Stimulated activated CD8-positive, alpha-beta memory T cell treated with anti-CD3 and anti-CD28 coated beads, Interleukin-12 subunit alpha, Interleukin-12 subunit beta, amount 100 ng/mL, for 4 hours (primary cell): ENCODE measurements at places on chromosomes 4 and X.

DNA sequence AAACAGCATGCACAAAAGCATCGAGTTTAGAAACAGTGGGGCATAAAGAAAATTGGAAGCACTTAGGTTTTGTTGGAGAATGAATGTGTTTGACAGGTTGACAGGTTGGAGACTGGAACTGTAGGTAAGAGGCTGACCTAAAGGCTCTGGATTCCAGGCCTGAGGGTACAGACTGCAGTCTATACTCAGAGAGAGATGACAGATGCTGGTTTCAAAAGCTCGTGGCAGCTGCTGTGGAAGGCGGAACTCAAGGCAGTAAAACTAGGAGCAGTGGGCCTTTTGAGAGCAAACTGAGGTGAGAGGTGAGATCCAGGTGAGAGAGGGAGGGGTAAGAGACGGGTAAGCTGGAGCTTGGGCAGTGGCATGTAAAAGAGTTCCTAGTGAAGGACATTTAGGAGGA, 415.2 kb downstream of the TRIML1 start:
- DNase-seq: no peak

DNA sequence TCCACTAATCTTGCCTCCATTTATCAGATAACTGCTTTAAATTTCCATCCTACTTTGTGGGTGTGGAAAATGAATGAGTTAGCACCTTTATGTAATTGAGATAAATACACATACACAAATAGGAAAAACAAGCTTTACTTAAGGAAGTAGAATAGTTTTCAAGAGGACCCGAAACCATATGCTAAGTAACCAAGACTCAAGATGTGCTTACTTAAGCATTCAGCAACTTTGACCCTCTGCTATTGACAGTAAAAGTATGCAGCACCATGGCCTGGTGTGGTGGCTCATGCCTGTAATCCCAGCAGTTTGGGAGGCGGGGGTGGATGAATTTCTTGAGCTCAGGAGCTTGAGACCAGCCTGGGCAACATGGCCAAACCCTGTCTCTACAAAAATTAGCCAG, 29.9 kb downstream of the RNF175 start:
- DNase-seq: no peak

DNA sequence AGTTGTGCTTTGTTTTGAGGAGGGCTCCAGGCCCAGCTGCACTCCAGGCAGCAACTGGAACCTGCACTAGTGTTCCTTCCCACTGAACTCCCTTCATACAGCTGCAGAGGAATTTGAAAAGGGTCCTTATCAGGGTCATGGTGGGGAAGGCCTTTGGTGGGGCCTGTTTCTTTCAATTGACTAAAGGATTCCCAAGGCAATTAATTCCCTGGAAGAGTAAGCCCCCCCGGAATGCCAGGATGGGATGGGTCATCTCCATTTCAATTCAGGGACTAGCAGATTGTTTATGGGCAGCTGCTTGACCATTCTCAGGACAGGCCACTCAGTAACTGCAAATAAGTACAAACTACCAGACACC, 45.3 kb downstream of the TSC22D3 start:
- no peak for DNase-seq

- DNase-seq: no peak
Measured at GRCh38 chr4:170884969-170885570, 795.3 kb upstream of the AADAT start.

GRCh38 chr4:48483777-48484493, 792 bp downstream of the SLC10A4 start:
- no peak for DNase-seq

DNA sequence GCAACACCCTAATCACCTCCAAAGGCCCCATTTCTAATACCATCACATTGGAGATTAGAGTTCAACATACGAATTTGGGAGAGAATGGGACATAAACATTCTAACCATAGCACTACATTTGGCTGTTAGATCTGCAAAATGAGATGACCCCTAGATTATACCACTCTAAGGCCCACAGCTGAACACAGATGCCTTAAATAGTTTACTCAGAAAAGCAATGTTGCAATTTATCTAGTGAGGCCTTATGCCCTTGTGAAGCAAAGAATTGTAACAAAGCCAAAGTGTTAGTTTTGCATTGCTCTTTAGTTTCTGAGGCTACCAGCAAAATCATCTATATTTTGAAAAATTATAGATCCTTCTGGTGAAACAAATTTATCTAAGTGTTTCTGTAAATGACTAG, 31.6 kb upstream of the ARHGEF6 start:
- no peak for DNase-seq

DNA sequence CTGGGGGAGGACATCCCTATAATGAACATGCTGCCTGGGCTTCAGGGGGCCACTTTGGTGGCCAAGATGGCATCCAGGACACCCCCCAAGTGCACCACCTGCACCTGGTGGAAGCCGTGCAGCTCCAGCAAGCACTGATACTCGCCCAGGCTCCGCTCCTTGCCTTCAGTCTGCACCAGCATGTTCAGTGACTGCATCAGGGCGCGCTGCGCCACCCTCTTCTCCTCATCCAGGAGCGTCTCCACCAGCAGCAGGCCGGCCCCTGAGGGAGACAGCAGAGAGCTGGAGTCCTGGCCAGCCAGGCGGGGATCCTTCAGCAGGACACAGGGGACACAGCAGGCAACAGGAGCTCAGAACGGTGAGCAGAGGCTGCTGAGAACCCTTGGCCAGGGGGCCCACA, 11.3 kb upstream of the SLC25A6 start:
- no peak for DNase-seq

GRCh38 chr4:13112030-13112429, 372.1 kb downstream of the RAB28 start:
- no peak for DNase-seq

DNA sequence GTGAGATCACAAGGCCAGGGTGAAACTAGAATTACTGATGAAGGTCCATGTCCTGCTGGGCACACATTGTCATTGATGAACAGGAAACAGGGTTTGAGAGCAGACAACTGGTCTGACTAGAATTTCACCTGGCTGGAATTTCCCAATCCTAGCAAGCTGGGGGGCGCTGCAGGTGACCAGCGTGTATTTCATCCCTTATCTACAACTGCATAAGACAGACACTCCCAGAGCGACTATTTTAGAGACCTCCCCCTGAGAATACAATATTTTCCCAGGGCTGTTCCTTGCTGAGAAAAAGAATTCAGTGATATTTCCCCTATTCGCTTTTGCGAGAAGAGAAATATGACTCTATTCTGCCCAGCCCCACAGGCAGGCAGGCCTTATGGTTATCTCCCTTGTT, 432.6 kb upstream of the GALNT7 start:
- DNase-seq: no peak

- no peak for DNase-seq
Measured at GRCh38 chr4:187312299-187312698, 588.6 kb upstream of the FAT1 start.

DNA sequence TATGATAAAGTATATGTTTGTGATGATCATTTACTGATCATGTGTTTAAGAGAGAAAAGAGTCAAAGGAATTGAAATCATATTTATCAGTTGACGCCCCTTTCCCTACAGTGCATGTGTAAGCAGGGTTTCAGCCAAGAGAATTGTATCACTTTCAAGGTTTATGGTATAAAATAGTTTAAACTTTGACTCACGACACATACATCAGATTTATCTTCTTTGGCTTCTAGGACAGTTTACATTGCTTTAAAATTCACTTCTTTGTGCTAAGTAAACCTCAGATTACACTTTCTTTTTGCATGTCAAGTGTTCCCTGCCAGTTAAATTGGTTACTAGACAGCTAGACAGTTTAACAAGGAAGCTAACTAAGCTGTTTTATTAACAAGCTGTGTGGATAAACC, 86.3 kb upstream of the MYOZ2 start:
- no peak for DNase-seq

- DNase-seq: no peak
Measured at GRCh38 chr4:36439556-36439955, 158.1 kb downstream of the DTHD1 start.

DNA sequence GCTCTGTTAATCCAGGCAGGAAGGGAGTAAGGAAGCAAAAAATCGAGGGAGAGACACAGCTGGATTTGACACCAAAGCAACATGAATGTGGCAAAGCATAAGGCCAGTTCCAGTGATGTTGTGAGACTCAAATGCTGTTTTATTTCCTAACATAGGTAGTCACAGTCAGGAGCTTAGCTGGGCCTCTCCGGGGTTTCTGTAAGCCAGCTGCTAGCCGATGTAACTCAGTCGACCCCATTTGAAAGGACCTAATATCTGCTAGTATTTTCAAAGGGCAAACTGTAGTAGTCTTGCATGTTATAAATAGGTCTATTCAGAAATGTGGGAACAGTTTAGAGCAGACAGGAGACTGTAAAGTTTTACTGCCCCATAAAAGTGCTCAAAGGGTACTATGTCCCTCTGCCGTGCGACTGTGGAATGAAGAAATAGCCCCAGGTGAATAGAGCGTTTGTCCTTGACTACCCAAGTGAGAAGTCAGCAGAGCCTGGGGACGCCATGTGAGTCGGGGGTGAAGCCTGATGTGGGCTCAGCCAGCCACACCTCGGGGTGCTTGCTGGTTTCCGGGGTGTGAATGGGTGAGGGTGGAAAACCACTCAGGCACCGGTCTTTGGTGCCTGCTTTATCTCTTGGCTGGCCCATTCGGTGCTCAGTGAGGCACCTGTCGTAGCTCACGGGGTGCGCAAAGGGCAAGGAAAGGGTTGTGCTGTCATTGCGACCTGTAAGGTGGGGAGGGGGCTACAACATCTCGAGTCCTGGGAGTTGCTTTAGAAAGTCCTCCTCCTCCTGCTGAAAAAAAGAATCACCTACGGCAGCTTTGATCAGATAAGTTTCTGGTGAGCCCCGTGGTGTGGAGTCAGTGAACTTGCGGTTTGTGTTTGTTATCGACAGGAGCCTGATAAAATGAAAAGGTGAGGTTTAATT, 745 bp downstream of the TRIM2 start:
- DNase-seq: no peak

- no peak for DNase-seq
Measured at GRCh38 chrX:39808471-39808917, 289.3 kb downstream of the BCOR start.

DNA sequence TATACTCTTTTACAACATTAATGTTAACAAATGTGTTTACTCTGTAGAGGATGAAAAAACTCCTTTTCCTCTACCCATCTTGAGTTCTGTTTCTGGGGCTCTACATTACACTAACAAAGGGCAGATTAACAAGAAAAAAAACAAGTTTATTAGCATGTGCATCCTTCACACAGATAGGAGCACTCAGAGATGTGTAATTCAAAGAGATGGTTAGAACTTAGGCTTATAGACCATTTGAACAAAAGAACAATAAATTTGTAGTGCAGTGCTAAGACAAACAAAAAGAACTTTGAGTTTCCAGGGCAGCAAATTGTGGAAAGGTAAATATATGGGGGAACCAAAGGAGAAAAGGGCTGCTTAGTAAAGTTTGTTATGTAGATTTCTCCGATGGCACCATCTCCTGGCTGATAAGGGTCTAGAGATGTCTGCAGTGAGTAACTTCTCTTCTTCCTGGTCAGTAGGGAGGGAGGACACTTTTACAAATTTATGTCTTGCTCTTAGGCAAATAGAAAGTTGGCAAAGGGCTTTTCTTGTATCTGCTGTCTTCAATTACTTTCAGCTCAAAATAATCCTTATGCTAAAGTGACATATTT, 1249.9 kb upstream of the TENM3 start:
- DNase-seq: no peak

DNA sequence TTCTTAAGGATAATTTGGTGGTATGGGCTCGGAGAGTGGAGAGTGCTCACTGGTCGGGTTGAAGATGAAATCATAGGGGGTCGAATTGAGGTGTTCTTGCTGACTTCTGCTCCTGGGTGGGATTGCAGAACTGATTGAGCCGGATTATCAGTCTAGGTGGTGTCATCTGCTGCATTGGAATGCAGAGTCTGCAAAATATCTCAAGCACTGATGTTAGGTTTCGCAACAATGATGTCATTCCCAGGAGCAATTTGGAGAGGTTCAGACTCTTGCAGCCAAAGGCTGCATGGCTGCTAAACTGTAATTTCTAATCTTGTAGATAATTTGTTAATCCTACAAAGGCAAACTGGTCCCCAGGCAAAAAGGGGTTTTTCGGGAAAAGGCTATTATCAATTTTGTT, 67.7 kb downstream of the RHOH start:
- DNase-seq: no peak

GRCh38 chr4:80305466-80305865, 30.1 kb upstream of the CFAP299 start:
- DNase-seq: no peak

GRCh38 chrX:116961872-116962582, 499.3 kb upstream of the CT83 start:
- DNase-seq: no peak

- DNase-seq: no peak
Measured at GRCh38 chrX:69158166-69158980, 6.9 kb downstream of the PJA1 start.

- DNase-seq: no peak
Measured at GRCh38 chr4:138259271-138259670, 17.1 kb upstream of the SLC7A11 start.

DNA sequence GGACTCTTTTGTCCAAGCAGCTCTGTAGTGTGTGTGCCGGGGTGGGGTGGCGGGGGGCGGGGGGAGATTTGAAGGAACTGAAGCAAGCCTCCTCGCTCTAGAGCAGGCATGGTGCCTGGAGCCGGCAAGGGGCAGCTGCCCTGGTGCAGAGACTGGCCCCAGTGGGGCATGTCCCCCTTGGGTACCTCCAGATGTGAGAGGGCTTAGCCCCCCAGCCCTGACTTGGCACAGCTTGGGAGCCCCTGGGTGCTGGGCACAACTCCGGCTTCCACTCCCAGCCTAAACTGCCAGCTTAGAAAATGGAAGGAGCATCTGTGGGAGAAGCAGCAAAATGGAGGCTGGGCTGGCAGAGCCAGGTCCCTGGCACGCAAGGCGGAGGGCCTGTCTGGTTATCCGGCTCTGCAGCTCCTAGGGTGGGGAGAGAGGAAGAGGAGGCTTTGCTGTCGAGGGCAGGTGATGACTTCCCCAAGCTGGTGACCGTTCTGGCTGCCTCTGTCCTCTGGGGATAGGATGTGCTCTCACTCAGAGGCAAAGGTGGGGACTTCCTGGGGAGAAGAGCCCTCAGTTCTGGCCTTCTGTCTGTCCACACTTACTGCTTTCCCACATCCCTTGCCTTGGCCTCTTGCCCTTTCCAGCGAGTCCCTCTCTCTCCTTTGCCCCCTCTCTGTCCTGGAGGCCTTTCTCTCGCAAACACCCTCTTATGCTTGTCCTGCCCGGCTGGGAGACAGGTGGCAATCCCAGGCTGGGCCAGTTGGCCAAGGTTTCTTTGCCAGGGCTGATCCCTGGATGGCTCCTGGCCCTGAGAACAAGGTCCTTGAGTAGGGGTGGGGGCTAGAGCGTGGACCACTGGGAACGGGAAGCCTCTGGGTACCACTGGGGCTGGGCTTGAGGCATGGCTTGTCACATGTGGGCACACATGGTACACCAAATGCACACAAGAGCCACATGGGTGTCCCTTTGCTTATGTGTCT, 2.0 kb downstream of the DLG3 start:
- no peak for DNase-seq

DNA sequence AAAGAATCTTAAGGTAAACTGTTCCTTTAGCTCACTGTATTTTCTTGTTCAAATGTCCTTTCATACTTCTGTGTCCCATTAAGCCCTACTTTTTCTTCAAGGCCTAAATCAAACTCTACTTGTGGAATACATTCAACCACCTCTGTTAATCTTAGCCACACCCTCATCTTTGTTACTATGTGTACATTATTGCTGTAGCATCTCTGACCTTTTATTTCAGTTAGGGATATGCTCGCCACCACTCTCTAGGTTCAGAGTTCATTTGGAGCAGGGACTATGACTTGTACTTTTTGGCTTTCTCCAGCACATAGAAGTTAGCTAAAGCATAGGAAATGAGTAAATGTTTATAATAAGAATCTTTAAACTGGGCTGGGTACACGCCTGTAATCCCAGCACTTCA, 6.8 kb upstream of the PNPLA4 start:
- DNase-seq: no peak

GRCh38 chr4:182022909-182023308, 220.3 kb upstream of the TENM3 start:
- DNase-seq: no peak
